ENCODE measurements at places on chromosomes 12 and 14.

GRCh38 chr12:66399911-66400306 is 97.6 kb downstream of the HELB start:
- no peak for DNase-seq

- DNase-seq: no peak
Observed at GRCh38 chr14:38207377-38207735, 348 bp upstream of the SSTR1 start.

DNA sequence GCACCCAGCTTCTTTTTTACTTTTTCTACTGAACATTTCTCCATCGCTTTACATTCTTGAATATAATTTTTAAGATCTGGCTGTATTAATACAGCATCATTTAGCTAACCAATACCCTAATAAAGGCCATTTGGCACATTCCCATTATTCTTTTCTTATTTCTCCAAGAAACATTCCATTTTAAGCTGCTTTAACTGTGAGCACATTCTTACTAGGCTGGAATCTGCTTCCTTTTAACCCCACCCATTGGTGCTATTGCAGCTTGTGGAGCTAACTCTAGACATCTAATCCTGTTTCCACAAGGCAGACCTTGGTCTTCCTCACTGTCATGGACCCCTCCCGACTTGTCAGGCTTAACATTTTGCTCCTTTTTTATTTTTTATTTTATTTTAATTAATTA is 15.2 kb downstream of the CALM1 start:
- DNase-seq: no peak

DNA sequence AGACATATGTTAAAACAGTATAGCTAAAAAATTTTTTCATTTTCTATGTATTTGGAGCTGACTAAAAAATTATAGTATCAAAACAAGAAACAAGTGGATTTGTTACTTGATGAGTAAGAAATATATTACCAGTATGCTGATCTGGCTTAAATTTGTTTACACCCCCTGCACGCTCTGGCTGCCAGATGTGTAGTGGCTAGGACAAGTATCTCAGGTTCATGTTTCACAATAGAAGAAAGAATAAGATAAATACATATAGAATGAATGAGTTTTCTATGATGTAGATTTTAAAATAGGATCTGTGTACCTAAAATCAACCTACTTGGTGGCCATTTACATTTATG is 13.1 kb downstream of the NAA30 start:
- DNase-seq: no peak

DNA sequence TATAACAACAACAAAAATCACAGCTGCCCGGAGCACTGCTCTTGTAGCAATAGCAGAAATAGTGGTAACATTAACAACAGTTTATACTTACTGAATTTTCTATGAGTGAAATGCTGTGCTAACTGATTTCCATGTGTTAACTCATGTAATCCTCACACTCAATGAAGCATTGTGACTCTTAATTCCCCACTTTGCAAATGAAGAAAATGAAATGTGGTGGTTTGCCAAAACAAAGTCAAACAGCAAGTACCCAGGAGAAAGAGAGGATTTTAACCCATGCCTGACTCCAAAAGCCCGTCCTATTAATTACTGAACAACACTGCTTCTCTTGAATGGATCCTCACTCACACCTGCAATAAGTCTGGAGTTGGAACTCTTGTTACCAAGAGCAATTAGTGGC is 123.5 kb downstream of the MED13L start:
- DNase-seq: no peak

GRCh38 chr14:58705066-58705465 is 67.3 kb downstream of the DACT1 start:
- DNase-seq: no peak

DNA sequence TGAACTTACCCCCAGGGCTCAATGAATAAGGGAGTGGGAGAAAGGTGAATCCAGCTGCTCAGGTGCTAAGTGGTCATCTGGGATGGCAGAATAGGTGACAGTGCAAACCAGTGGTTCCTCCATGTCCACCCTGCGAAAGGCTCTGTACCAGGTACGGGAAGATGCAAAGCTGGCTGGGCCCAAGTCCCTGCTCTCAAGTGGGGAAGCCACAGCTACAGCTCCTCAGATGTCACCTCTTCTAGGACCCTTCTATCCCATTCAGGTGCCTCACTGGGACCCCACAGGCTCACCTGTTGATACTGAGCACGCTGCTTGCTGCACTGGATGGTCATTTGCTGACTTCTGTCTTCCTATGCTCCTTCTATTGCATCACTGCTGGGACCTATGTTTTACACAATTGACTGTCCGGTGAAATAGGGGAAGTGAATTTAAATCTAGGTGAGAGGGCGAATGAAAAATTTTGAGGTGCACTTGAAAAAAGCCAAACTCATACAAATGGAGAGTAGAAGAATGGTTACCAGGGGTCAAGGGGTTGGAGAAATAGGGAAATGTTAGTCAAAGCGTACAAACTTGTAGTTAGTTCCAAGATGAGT is 20.3 kb upstream of the PPP4R4 start:
- DNase-seq: no peak

DNA sequence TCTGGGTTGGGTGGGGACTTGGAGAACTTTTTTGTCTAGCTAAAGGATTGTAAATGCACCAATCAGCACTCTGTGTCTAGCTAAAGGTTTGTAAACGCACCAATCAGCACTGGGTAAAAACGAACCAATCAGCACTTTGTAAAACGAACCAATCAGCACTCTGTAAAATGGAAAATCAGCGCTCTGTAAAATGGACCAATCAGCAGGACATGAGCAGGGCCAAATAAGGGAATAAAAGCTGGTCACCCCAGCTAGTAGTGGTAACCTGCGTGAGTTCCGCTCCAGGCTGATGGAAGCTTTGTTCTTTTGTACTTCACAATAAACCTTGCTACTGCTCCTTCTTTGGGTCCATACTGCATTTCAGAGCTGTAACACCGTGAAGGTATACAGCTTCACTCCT is 1.7 kb upstream of the ACOT2 start:
- DNase-seq: no peak

DNA sequence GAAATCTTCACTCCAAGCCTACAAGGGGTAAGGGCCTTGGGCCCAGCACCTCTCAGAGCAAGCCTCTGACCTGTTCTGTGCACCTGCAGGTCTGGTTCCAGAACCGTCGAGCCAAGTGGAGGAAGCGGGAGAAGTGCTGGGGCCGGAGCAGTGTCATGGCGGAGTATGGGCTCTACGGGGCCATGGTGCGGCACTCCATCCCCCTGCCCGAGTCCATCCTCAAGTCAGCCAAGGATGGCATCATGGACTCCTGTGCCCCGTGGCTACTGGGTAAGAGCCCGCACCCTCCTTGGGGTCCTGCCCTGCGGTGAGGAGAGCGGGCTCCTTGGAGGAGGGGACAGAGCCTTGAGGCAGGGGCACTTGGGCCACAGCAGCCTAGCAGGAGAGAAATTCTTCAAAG is 20.3 kb downstream of the VSX2 start:
- DNase-seq: no peak

- peak; percentile 26 for DNase-seq
Observed at GRCh38 chr12:109797905-109798669, 35.1 kb downstream of the TRPV4 start.

Data from KG1 (cell line).